ENCODE measurements at places on chromosomes 1 and 21. TPM values are rescaled to one million over a fixed set of nuclear protein-coding genes. Genes with fewer than 3 reads are reported as not detected.

HPDL gene
- not detected for total RNA-seq

CELA3B gene
- not detected for total RNA-seq

TMEM240 gene
- 1.4 TPM for total RNA-seq

TMEM82 gene
- total RNA-seq, result not detected

CFAP107 gene
- total RNA-seq, result not detected

DNA sequence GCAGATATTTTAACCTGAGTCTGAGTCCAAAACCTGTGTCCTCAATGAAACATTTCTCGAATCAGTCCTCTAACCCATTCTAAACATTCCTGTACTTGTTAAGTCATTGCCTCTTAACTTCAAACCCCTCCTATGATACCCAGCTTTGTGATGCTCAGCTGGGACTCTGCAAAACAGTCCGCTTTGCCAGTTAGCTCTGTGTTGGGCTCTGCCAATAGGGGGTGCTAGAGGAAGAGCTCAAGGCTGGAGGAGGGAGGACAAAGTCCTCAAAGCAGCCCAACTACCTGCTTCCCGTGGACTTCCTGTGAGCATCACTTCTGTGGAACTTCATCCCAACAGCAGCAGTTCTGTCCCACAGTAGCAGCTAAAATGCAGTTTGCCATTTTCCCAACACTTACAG lies 38.1 kb upstream of the SYT14 start:
- DNase-seq, result no peak

- DNase-seq, result no peak
These were observed 61.4 kb downstream of the FASLG start for GRCh38 chr1:172720339-172720738.

GRCh38 chr1:81617308-81617967 lies 183.3 kb upstream of the ADGRL2 start:
- DNase-seq, result no peak

- DNase-seq, result no peak
These were observed 144.0 kb downstream of the PGBD5 start for GRCh38 chr1:230282157-230282556.

GRCh38 chr1:90356101-90356500 lies 361.0 kb downstream of the BARHL2 start:
- no peak for DNase-seq

DNA sequence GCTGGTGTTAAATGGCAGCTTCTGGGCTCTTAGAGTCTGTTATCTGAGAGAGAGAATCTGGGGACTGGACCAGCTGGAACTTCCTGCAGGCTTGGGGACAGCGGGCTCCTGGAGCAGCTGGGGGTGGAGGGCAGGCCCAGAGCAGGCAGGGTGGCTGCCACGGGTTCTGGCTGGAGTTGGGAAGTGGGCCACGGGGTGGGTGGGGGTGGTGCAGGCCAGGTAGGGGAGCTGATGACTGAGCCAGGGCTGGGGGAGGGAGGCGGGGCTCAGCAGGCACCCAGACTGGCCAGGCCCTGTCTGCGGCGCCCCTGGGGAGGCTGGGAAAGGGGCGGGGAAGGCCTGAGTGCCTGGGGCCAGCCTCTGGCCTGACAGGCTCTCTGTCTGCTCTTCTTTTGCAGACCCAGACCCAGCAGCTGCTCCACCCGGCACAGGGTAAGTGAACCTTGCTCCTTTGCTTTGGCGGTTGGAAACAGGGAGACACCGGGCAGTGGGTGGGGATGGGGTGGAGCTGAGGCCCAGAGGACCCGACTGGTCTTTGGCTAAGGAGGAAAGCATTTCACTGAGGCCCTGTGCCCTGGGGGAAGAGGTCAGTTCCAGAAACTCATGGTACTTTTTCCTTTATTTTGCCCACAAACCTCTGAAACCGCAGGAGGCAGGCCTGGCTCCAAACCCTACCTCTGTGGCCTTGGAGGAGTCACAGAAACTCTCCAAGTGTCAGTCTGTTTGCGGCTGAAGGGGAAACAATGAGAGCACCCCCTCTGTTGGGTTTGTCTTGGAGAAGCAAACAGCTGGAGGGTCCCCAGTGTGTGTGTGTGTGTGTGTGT lies 48.8 kb downstream of the ARHGEF10L start:
- DNase-seq, result no peak

DNA sequence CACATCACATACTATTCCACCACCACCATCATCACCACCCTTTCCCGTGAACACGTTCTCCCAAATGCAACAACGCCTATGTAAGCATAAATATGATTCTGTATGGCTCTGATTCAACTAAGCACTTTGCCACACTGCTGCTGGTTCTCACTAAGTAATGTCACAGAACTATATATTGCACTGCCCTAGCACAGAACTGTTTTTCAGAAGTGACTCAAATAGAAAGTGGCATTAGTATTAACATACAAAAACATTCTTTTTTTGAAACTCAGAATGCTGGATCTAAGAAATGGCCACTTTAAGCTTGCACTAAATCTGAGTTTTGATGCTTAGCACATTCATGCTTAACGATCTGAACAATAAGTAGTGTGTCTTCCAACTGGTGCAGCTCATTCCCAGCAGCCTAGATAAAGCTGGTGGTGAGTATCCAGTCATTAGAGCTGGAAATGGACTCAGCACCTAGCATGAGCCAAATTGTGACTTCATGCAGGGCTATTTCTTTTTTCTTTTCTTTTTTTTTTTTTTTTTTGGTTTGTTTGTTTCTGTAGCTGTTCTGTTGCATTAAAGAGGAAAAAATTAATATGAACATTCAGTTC lies 46.2 kb upstream of the ZC3H11B start:
- no peak for DNase-seq

DNA sequence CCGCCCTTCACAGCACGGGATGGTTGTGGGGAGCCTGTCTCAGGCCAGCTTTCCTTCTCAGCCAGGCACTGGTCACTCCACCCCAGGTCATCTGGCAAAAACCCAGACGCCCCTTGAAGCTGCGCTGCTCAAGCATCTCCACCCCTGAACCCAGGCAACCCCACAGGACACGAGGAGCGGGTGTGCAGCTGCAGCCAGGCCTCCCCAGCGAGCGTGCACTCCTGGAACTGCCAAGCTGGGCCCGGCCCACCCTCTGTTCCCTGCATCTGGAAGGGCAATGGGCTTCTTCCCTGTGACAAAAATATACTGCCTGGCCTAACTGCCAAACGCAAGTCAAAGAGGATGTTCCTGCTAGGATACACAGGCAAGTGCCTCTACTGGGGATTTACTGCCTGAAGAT lies 39.7 kb downstream of the SLC66A1 start:
- DNase-seq, result no peak

DNA sequence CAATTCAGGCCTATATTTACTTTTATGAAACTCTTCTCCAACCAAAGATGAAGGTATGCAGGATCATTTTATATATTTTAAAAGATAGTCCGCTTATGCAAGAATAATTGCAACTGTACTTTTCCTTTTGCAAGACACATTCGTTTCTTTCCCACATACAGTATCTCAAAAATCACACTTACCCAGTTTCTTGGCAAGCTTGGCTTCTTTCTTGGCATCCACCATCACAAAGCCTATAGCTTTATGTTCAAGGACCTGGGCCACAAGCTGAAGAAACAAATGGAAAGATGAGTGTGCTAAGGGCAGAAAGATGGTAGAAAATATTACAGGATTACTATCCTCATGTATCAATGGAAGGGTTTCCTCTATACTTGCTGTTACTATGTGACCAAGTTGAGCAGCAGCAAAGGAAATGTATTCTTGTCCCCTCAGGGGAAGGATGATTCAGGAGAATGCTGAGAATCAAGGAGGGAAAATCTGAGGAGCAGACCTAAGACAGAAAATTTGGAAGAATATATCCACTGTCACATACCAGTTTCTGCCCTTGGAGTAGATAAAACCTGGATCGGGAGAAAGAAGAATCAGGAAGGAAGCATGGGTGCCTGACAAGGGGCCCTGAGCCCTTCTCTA lies 23.8 kb downstream of the CASQ2 start:
- DNase-seq, result no peak

- no peak for DNase-seq
These were observed 1.1 kb downstream of the SPSB1 start for GRCh38 chr1:9293533-9294404.

DNA sequence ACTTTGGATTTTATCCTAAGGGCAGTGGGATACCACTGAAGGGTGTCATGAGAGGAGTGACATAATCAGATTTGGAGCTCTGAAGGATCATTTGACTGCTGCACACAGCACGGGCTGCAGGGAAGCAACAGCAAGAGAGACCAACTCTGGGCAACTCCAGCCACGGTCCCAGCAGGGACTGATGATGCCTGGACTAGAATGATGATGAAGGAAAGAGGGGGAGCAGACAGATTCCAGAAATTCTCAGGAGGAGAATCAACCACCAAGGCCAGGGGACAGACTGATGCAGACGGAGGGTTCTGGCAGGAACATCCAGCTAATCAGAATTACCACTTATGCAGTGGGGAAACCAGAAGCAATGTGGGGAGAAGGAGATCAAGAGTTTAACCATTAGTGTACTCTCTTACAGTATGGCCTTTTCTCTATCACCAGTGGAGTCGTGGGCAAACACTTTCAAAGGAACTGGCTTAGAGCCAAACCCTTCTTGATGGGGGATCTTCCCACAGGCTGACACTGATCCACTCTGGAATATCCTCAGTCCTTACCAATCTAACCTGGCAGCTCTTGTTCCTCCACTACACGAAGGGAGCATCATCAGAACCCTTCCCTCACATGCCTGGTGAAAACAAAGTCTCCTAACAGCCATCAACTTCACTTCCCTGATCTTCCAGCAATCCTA lies 3.3 kb downstream of the URB1 start:
- DNase-seq, result no peak

- no peak for DNase-seq
These were observed 422.2 kb upstream of the DEPDC1 start for GRCh38 chr1:68919075-68919474.

DNA sequence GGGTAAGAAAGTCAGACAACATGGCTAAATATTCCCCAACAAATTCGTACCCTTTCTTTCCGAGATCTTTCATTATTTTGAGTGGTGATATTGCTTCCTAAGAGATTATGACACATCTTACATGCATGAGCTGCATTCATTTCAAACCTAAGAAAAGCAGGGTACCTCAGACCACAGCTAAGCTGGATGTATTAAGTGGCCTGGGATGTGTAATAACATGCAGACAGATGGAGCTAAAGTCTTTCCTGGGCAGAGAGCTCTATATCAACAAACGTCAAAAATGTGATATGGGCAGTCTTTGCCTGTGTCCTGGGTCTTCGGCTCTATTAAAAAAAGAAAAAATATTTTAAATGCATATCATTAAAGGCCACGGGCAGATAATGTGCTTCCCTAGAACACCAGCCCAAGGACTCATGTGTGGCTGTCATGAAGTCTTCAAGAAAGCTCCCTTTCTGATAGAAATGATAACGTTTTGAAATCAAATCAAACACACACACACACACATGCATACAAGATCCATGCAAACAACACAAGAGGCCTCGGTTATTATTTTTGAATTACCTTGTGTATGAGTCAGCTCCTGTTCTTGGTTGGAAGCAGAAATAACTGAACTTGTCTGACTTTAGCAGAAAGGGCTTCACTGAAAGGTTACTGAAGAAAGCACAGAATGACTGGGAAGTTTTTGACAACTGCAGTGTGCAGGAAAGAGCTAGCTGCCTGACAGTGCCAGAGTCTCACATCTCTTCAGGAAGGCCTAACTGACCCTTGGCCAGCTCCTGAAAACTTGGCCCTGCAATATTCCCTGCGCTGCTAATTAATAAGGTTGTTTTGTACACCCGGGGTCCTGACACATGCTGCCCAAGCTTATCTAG lies 231.2 kb downstream of the DSCAM start:
- no peak for DNase-seq

DNA sequence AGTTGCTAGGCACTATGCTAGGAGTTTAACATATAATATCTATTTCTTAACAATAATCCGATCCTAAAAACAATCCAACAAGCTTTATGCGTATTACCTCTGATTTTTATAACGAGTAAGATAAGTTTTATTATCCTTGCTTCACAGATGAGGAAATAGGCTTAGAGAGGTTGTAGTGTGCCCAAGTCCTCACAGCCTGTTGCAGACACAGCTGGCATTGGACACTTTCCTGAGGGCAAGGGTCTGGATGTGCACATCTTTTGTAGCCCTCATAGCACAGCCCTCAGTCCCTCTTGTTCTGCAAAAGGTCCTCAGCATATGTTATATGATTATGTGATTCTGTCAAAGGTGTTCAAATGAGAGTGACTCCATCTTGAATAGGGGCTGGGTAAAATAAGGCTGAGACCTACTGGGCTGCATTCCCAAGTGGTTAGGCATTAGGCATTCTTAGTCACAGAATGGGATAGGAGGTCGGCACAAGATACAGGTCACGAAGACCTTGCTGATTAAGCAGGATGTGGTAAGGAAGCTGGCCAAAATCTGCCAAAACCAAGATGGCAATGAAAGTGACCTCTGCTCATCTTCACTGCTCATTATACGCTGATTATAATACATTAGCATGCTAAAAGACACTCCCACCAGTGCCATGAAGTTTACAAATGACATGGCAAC lies 75.7 kb upstream of the F3 start:
- no peak for DNase-seq

- no peak for DNase-seq
These were observed 153.2 kb downstream of the VPS13D start for GRCh38 chr1:12383001-12383400.

GRCh38 chr1:1171546-1172340 lies 1.9 kb upstream of the TTLL10 start:
- no peak for DNase-seq

DNA sequence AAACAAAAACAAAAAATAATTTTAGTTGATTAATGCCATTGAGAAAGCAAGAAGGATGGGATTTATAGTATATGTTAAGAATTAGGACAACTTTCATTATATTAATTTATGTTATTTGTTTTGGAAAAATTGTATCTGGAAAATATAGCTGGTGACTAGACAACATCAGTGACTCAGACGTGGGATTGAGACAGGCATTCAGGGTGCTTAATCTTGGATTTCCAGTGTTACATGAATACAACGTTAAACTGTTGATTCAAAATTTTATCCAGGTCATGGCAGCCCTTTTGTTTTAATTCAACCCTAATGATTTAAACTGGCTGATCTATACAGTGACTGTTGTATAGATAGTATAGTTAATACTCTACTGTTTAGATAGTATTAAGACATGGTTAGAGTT lies 827.1 kb upstream of the B3GALT2 start:
- no peak for DNase-seq

DNA sequence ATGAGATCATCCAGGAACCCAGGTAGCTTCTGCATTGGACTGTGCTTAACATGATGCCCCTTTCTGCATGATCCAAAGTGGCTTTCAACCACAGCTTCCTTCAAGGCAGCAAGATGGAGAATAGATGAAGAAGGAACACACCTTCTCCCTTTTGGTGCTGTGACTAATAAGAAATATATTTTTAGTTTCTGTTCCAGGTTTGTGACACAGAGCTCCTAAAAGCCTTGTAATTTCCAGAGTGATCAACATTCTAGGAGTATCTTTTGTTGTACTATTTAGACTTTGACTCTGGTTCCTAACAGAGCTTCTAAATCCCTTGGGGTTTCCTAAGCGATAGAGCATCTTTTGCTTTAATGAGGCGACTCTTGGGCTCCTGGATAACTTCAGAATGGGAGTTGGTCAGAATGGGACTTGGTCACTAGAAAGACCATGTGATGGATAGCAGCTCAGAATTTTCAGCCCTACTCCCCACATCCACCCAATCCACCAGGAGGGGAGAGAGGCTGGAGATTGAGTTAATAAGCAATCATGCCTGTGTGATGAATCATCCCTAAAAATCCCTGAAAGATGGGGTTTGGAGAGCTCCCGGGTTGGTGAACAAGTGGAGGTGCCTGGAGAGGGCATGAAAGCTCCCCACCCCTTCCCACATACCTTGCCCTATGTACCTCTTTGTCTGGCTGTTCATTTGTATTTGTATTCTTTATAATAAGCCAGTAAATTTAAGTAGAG lies 134.8 kb downstream of the FGGY start:
- no peak for DNase-seq

Data from right atrium auricular region (tissue), 2 donors.